ENCODE measurements at places on chromosomes 13 and 19.

DNA sequence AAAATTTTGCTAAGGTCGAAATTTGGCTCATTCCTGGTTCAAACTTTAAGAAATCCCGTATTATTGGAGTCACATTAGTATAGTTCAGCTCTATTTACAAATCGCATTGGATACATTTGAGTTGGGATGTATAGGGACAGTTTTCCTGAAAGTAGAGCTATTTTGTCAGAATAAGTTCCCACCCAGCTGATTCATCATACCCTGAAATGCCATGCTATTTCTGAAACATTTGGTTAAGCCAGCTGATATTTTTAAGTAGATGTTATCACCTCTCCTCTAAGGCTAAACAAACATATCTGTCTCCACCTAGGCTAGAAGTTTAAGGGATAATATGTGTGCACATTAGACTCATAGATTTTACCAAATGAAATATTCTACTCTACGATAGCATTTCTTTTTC is 226.2 kb upstream of the ARGLU1 start:
- DNase-seq = no peak

DNA sequence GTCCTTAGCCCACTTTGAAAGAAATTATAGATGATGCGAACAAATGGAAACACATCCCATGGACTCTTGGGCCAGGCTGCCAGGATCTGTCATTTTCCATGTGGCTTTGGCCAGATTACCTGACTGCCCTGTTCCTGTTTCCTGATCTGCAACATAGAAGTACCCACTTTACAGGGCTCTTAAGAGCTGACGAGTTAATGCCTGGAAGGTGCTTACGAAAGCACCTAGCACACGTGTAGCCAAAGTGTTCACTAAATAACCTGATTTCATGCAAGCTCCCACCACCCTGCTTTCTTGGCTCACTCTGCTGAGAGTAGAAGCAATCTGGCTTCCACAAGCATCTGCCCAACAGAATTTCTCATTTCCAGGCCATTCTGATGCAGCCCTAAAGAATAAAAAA is 575.2 kb downstream of the MYO16 start:
- no peak for DNase-seq

DNA sequence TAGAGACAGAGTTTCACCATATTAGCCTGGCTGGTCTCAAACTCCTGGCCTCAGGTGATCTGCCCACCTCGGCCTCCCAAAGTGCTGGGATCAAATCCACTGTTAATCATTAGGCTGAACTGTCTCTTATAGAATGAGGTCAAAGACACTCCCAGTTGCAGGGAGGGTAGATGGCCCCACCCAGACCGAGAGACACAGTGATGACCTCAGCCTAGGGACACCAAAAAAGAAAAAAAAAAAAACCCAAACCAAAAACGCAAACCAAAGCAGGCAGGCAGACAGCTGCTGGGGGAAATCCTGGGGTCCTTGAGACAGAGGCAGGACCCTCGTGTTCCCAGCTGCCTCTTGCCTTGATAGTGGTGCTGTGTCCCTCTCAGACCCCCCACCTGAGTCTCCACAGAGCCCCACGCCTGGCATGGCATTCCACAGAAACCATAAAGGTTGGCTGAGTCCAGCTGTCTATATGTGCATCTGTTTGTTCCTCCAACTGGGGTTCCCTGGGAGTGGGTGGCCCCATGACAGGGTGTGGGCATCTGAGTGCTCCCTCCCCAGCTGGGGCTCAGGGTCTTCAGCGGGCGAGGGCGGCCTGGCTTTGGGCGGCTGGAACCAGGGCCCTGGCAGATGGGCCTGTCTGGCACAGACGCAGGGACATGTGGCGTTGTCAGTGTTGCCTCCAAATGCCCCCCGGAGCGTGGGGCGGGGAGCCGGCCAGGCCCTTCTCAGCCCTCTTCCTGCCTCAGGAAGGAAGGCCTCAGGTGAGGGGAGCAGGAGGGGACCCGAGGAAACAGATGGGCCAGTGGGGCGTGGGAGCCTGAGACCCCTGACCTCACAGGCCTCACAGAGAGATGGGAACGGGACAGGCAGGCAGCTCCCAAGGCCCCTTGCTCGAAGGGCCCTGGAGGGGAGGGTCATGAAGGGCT is 5.2 kb downstream of the DAND5 start:
- no peak for DNase-seq

DNA sequence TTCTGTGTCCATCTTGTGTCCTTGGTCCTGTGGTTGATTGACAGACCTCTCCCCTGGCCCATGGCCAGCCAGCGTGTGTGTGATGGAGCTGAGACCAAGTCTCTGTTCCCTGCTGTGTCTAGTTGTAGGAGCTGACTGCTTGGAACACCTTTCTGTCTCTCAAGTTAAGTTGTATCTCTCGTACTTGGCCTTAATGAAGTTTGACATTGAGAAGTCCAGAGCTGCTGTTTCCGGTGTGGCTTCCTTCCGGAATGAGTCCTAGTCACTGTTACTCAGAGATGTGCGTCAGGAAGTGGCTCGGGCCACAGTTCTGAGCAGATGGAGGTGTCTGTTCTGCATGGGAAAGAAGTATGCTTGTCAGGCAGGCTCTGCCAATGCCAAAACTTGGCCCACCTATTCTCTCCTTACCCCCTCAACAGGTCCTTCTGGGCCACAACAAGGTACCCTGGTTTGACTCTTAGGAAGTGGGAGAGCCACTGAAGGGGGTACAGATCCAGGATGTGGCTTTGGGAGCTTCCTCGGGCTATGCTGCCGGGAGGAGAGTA is 54.3 kb downstream of the GATAD2A start:
- DNase-seq = peak; percentile 77

DNA sequence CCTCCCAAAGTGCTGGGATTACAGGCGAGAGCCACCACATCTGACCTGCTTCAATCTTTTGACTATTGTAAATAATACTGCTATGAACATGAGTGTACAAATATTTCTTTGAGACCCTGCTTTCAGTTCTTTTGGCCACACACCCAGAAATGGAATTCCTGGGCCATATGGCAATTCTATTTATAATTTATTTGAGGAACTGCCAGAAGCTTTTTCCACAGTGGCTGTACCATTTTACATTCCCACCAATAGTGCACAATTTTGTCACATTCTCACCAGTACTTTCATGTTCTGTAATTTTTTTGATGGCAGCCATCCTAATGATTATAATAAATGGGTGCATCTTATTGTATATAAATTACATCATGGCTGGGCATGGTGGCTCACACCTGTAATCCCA is 13.7 kb upstream of the FCER2 start:
- DNase-seq = no peak

- DNase-seq = no peak
These were observed 354.6 kb downstream of the DNAJC15 start for GRCh38 chr13:43377973-43378372.

DNA sequence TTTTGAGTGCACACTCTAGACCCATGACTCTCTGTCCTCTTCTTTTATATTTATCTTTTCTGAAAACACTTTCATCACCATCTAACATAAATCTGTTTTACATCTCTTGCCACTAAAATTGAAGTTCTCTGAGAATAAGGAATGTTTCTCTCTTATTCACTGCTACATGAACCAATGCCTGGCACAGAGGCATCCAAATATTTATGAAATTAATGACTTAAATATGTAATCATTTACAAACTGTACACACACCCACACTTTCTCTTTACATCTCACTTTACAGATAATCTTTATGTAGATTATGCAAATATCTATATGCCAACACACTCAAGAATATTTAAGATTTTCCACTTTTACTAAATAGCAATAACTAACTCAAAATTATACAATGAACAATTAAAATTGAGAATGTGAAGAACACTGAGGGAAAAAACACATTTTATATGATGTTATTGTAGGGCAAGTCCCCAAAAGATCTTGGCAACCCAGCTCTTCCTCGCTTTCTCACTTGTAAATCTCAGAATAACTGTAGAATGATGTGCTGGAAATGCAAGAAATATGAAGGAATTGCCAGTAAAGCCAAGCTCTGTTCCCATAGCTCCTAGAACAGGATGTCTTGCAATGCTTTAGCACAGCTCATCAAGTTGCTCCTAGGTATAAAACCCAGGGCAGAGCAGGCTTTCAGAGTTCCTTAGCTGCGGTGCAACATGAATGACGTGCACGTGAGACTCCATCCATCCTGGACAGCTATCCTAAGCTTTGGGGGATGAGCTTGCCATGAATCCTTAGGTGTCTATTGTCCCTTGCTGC is 50.7 kb downstream of the UGGT2 start:
- no peak for DNase-seq

GRCh38 chr19:41575998-41576397 is at the start of gene CEACAM21:
TSS of gene CEACAM21 (plus strand) at chr19:41576166. CDS start at chr19:41576275, 109 bp downstream.
- DNase-seq = peak; percentile 73

GRCh38 chr13:110294146-110294545 is 12.8 kb downstream of the COL4A1 start:
- no peak for DNase-seq

GRCh38 chr19:8340341-8341096 is 2.5 kb downstream of the KANK3 start:
- DNase-seq = no peak

DNA sequence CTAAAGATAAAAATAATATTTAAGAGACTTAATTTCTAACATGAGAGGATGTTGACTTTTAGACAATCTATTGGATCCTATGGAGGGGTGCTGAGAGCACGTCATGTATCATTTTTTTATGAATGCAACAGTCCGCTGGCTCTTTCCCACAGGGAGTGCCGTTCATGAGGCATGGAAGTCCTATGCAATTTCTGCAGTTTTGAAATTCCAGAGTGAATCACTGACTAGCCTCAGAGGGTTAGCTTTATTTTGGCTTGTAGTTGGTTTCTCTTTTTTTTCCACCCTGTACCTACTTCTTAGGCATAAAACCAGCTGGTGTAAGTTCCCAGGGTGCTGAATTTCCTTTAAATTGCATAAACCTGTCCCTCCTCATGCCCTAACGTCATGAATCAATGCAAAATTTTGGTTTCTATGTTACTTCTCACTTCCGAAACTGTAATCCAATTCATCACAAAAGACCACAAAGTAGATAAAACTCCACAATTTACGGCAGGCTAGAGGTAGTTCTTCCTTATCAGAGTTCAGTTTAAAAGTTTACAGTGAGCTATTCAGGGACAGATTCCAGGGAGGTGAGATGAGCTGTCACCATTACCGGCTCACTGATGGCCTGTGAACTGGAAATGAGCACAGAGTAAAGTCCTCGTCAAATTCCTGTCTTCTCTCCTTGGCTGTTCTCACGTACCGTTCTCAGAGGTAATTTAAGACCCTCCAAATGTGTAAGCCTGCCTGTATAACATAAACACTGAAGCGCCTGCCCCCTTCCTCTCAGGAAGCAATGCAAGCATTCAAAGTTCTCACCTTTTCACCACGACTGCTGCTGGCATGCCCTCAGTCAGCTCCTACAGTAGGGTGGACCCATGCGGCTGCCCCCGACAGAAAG is 216.6 kb upstream of the SLC10A2 start:
- no peak for DNase-seq

- DNase-seq = no peak
These were observed 61.1 kb upstream of the MCF2L start for GRCh38 chr13:112907871-112908331.
